ENCODE measurements at places on chromosomes 6 and 20. TPM values are rescaled to one million over a fixed set of nuclear protein-coding genes. Genes with fewer than 3 reads are reported as not detected.

The CCM2L gene
- total RNA-seq, result 0.80 TPM

The STK38 gene
- 26.5 TPM for total RNA-seq

The SSTR4 gene
- not detected for total RNA-seq

The NT5E gene
- total RNA-seq, result 1.3 TPM

GRCh38 chr20:24357931-24358330, 111.5 kb upstream of the SYNDIG1 start:
- H3K4me1 ChIP-seq, result no peaks in the 10 kb centered on the region
- H3K27me3 ChIP-seq, result no peaks in the 10 kb centered on the region
- H3K27ac ChIP-seq, result no peak overlapping the region
- no peaks in the 10 kb centered on the region for H3K36me3 ChIP-seq
- no peak overlapping the region for H3K4me3 ChIP-seq
- DNase-seq, result no peak

GRCh38 chr6:111724039-111724438, 118.4 kb upstream of the TRAF3IP2 start:
- H3K36me3 ChIP-seq, result no peaks in the 10 kb centered on the region
- H3K4me1 ChIP-seq, result no peaks in the 10 kb centered on the region
- peak overlapping the region; percentile 32 for H3K27ac ChIP-seq
- no peaks in the 10 kb centered on the region for H3K27me3 ChIP-seq

DNA sequence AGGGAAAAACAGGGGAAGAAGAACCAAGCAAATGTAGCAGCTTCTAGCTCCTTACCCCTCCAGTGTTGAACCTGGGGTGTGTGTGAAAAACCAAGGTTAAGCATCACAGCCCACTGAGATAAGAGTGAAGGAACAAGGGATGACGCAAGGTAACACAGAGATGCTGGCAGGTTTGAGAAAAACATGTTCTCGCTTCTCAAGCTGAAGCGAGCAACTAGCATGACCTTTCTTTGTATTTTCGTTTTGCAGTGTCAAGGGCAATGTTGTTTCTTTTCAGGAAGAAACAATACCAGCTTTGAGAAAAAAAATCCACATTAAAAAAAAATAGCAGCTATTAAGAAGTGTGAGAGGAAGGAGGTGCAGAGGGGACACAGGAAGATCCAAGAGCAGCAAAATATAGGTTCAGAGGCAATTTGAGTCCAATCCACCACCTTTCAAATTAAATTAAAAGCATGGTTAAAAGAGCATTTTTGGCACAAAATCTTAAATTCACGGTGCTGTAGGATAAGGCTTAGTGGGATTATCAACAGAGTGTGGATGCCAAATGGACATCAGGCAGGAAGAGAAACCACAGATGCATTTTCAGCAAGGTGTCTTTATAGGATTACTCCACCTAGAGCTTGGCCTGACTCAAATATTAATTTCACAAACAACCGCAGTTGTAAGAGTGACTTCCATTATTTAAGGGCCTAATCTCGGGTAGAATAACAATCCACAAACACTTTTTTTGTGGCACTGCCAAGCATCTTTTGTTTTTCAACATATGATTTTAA, 70.9 kb downstream of the SYNE1 start:
- no peaks in the 10 kb centered on the region for H3K27me3 ChIP-seq
- no peak for DNase-seq
- H3K4me3 ChIP-seq, result no peak overlapping the region

DNA sequence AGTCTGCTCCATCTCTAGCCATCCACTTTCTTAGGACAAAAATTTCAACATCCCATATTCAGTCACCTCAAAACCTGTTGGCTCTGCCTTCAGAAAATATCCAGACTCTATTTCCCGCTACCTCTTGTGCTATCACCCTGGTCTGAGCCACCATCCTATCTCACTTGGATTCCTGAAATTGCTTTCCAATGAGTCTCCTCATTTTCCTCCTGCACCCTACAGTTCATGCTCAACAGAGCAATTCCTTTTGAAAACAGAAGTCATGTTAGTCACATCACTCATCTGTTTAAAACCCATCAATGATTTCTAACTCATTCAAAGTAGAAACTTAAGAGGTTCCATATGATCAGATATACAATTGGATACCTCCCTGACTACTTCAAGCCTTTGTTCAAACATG, 229.9 kb downstream of the ADGRG6 start:
- H3K4me3 ChIP-seq, result no peak overlapping the region
- no peaks in the 10 kb centered on the region for H3K4me1 ChIP-seq
- H3K27ac ChIP-seq, result no peak overlapping the region
- no peak for DNase-seq

GRCh38 chr20:43345676-43346075, 112.0 kb upstream of the SRSF6 start:
- H3K27ac ChIP-seq, result no peak overlapping the region
- H3K4me1 ChIP-seq, result no peaks in the 10 kb centered on the region
- H3K4me3 ChIP-seq, result no peak overlapping the region
- H3K27me3 ChIP-seq, result no peaks in the 10 kb centered on the region

GRCh38 chr6:113924312-113924723, 46.6 kb downstream of the HDAC2 start:
- H3K27me3 ChIP-seq, result no peaks in the 10 kb centered on the region
- no peak overlapping the region for H3K4me3 ChIP-seq
- H3K4me1 ChIP-seq, result no peaks in the 10 kb centered on the region

- H3K4me3 ChIP-seq, result no peak overlapping the region
- DNase-seq, result no peak
- no peaks in the 10 kb centered on the region for H3K27me3 ChIP-seq
Observed at GRCh38 chr20:5654557-5654956, 95.6 kb upstream of the SHLD1 start.

DNA sequence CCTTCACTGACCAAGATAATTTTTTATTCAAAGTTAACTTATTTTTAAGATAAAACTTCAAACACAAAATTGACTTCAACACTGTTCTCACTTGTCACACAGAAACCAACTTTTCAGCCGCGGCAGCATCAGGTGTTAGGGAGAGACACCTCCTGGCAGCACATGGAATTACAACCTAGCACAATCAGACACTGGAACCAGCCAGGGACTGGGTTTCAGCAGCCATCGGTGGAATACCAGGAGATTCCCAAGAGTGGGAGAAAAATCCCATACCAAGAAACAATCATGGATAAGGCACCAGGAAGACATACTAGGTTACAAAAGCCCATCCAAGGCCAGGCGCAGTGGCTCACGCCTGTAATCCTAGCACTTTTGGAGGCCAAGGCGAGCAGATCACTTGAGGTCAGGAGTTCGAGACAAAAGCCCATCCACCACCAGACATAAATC, 70.0 kb downstream of the SNX5 start:
- no peak overlapping the region for H3K4me3 ChIP-seq
- no peaks in the 10 kb centered on the region for H3K27me3 ChIP-seq
- DNase-seq, result no peak
- H3K36me3 ChIP-seq, result no peaks in the 10 kb centered on the region
- H3K4me1 ChIP-seq, result peaks cover 16% of the 10 kb centered on the region

DNA sequence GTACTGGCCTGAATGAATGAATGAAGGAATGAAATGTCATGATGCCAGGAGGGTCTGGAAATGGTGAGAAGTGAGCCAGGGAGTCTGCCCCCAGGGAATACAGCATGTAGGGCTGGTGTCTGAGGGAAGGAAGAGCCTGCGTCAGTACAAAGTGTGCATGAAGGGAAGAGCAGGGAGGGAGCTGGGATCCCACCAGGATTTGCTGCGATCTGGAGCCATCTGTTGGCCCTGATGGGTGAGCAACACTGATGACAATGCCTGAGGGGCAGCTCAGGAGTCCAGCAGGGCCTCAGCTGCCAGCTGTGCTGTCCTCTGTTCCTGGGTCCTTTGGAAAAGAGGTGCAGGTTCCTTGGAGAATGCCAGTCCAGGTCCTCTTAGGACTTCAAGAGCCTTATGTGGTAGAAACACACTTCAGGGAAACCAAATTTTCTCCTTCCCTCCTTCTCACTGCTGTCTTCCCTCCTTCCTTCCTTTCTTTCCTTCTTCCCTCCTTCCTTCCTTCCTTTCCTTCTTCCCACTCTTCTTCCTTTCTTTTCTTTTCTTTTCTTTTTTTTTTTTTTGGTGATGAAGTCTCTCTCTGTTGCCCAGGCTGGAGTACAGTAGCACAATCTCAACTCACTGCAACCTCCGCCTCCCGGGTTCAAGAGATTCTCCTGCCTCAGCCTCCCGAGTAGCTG, 11.5 kb downstream of the BPI start:
- no peak overlapping the region for H3K4me3 ChIP-seq
- DNase-seq, result no peak
- H3K27ac ChIP-seq, result no peak overlapping the region
- H3K27me3 ChIP-seq, result no peaks in the 10 kb centered on the region
- H3K4me1 ChIP-seq, result peaks cover 4% of the 10 kb centered on the region
- no peaks in the 10 kb centered on the region for H3K36me3 ChIP-seq

Measured in esophagus squamous epithelium (tissue), 5 donors.